Renal cortex interstitium (tissue), 15 donors: ENCODE measurements at places on chromosomes 5 and 9. TPM values are rescaled to one million over a fixed set of nuclear protein-coding genes. Genes with fewer than 3 reads are reported as not detected.

DNA sequence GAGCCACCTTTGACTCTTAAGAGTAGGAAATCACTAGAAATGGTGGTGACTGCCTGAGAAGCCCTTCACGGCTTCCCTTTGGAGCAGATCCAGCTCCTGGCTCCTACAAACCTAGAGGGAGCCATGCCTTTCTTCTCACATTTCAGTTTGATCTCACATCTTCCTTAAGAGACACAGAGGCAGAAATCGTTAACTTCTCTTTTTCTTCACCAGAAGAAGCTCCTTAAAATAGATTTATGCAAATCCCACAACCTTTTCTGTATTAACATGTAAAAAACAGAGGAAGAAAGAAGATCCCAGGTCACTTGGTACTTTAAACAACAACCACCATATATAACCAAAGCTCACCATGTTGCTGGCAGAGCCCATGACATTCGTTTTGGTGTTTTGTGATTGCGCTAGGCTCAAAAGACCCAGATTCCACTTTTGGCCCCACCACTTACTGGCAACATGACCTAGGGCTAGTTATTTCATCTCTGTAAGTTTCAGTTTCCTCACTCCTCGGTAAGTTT, 29.6 kb downstream of the PAX5 start:
- DNase-seq, result no peak

DNA sequence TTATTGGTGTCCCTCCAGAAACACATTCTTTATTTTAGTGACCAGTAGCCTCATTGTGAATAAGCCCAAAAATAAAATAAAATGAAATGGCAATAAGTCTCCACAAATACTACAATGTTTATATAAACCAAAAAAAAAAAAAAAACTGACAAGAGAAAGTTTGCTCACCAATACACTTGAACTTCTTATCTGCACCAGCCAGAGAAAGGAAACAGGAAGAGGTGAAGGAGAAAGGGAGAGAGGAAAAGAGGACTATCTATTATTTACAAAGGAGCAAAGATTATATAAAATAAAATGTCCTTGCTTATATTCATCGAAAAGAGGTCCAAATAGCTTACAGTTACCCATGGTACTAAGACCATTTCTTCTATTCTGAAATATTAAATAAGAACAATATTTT, 176.4 kb upstream of the CCNG1 start:
- no peak for DNase-seq

GRCh38 chr9:96320749-96321280, 18.8 kb upstream of the HSD17B3 start:
- DNase-seq, result no peak

GRCh38 chr5:117357886-117358285, 783.3 kb upstream of the SEMA6A start:
- DNase-seq, result no peak

- no peak for DNase-seq
Measured at GRCh38 chr5:143174714-143175398, 228.6 kb downstream of the NR3C1 start.

DNA sequence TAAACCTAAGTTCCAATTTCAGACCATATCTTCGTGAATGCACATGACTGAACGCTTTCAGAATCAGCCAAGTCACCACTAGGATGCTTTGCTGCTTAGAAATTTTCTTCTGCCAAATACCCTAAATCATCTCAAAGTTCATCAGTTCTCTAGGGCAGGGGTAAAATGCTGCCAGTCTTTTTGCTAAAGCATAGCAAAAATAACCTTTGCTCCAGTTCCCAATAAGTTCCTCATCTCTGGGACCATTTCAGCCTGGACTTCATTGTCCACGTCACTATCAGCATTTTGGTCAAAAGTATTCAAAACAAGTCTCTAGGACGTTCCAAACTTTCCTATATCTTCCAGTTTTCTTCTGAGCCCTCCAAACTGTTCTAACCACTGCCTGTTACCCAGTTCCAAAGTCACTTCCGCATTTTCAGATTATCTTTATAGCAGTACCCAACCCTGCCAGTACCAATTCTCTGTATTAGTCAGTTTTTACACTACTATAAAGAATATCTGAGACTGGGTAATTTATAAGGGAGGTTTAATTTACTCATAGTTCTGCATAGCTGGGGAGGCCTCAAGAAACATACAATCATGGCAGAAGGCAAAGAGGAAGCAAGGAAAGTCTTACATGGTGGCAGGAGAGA, 74.8 kb downstream of the NR3C1 start:
- no peak for DNase-seq

DNA sequence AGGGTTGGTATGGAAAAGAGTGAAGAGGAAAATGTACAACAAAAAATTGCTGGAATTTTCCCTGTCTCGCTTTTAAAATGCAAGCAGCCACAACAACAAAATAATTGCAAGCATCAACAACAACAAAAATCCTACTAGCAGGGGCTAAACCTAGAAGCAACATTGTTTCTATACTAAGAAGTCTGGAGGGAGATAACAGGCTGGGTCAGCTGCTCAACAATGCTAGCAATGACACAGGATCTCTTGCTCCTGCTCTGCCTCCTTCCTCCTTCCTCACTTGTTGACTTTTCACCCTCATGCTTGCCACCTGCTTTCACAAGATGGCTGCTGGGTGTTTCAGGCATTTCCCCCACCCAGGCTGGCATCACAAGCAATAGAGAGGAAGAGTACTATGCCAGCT, 7.6 kb upstream of the AOPEP start:
- no peak for DNase-seq

DNA sequence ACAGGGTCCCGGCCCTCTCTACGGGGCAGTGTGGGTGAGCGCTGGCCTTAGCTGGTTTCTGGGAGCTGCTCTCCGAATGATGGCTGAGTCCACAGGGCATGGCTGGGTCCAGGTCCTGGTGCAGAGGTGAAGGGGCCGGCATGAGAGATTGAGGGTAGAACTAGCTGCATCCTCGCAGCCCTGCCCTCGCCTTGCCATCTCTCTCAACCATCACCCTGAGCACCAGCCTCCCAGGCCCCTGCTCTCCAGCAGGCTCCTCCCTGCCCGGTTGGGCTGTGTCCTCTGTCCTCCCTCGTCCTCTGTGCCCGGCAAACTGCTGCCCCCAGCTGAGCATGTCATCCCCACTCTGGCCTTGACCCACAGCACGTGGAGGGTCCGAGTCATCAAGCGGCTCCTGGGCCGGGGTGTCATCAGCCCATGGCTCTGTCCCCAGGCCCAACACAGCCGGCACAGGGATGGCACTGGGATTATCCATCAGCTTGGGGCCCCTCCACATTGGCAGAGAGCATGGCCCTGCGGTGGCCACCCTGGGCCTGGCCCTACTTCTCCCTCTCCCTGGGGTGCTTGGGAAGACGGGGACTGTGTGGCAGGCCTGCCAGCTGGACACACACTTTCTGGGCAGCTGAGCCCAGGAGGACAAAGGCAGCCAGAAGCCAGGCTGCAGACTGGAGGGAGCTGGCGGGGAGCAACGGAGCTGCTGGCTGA, 8.4 kb downstream of the FLT4 start:
- no peak for DNase-seq

DNA sequence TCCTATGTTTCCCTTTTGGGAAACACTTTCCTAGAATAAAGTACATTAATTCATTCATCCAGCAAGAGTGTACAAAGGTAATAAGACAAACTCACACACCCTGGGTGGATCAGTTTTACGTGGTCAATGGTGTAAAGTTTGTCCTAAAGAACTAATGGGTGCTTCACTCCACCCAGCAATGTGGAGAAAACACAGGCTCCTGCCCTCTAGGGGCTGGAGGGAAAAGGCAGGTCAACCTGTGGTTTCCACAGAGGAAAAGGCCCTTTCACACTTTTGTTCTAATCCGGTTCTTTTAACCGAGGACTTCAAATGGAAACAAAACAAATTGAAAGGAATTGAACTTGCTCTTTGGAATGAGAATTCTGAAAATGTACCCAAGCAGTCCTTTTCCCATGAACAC, 80.9 kb upstream of the SPOCK1 start:
- no peak for DNase-seq

GRCh38 chr9:4935001-4935672, 49.9 kb upstream of the JAK2 start:
- DNase-seq, result no peak

GRCh38 chr5:92070786-92071185, 687.7 kb upstream of the ARRDC3 start:
- DNase-seq, result no peak

DNA sequence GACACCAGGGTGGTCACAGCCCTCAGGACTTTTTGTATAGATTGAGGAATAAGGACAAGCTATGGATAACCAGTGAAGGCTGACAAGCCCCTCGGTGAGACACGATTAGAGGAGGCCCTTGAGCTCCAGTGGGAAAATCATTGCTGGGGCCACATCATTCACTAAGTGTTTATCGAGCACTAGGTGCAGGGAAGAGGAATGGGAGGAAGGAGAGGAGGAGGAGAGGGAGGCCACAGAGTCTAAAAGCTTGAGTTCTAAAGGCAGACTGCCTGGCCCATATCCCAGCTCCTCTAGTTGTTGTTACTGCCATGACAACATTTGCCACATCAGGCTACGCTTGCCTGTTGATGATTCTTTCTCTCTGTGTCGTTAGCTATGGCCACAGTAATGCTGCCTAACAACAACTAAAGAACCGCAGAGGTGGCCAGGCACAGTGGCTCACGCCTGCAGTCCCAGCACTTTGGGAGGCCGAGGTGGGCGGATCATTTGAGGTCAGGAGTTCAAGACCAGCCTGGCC, 37.6 kb downstream of the NKX2-5 start:
- DNase-seq, result no peak

DNA sequence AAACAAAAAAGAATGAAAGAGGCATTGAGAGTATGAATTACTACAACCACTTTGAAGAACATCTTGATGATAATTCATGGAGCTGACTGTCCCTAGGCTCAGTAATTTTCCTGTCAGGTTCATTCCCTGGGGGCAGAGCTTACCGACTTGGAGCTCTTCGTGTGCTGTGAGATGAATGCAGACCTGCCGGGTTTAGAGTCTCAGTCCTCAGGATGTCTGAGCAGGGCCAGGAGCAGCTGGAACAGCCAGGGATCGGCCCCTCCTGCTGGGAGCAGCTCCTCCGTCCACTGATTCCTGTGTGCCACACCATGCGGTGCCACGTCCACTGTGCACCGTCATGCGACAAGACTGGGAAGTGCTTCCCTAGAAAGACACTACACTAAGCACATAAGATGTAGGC, 62.2 kb upstream of the SPIN1 start:
- no peak for DNase-seq

DNA sequence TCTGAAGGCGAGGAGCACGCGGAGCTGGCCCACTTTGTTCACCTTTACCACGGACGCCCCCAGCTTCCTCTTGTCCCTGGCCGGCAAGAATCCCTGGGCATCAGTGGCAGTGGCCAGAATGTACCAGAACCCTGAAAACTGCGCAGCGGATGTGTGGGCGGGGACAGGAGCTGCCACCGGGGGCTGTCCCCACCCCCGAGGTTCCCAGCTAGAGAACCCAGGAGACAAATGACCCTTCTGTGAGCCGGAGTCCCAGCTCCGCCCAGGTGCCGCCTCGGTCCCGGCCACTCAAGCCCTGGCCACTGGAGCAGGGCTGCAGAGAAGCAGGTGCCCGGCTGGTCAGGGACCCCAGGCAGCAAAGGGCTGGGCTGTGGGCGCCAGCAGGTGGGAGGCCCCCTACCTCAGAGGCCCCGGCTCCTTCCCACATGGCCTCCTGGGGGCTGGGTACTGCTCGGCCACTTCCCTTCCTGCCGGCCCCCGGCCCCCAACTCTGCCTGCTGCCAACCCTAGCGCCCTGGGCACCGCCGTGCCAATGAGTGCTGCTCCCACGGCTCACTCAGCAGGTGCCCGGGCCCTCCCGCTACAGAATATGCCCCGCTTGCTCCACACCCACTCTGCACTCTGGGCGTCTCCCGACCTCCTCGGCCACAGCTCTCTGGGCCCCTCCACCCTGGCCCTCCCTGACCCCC, 713 bp downstream of the LCN10 start:
- DNase-seq, result no peak

- no peak for DNase-seq
Measured at GRCh38 chr9:69179037-69179436, 5.0 kb downstream of the TJP2 start.

- no peak for DNase-seq
Measured at GRCh38 chr9:35661756-35662350, 3.1 kb downstream of the ARHGEF39 start.

RNF180 gene
- 8.8 TPM for polyA plus RNA-seq

SOX30 gene
- polyA plus RNA-seq, result 0.55 TPM

MARVELD2 gene
- polyA plus RNA-seq, result 29.2 TPM

PCDH1 gene
- polyA plus RNA-seq, result 18.7 TPM

AJM1 gene
- polyA plus RNA-seq, result 0.64 TPM

ST6GALNAC6 gene
- 42.4 TPM for polyA plus RNA-seq

TPPP gene
- 3.9 TPM for polyA plus RNA-seq

DELE1 gene
- polyA plus RNA-seq, result 123 TPM
